Hematopoietic multipotent progenitor cell treated with erythropoietin and hydrocortisone succinate and interleukin-3 and kit ligand, for 15 days (in vitro differentiated cells): ENCODE measurements at places on chromosomes 5 and 9.

- no peak for DNase-seq
These were observed 29.6 kb upstream of the PITX1 start for GRCh38 chr5:135063511-135064234.

DNA sequence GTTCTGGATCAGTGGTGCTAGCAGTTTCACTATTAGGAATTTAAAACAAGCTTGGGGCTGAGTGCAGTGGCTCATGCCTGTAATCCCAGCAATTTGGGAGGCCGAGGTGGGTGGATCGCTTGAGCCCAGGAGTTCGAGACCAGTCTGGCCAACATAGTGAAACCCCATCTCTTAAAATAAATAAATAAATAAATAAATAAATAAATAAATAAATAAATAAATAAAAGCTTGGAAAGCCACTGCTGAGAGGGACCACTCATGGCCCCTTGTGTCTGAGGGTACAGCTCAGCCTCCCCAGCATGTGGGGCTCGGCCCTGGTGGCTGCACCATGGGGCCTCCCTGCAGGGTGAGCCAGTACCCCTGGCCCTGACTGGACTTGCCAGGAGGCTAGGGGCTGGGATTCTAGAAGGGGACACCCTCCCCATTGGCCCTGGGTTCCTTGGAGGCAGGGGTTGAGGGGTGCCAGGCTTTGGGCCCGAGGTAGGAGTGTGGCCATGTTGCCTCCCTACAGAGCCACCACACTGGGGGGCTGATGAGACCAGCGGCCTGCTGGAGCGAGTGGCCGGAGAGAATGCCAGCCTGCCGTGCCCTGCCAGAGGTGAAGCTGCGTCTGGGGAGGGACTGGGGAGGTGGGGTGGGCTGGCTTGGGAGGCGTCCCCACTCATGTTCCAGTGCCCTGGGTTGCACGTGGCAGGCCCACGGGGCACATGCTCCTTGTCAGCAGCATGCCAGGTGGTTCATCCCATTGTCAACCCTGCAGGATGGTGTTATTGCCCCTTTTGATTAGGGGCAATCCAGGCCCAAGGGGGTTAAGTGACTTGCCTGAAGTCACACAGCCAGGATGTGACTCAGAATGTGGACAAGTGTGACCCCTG, 76.5 kb downstream of the HMCN2 start:
- DNase-seq: no peak

GRCh38 chr5:93677359-93677891, 64.0 kb downstream of the POU5F2 start:
- DNase-seq: no peak

DNA sequence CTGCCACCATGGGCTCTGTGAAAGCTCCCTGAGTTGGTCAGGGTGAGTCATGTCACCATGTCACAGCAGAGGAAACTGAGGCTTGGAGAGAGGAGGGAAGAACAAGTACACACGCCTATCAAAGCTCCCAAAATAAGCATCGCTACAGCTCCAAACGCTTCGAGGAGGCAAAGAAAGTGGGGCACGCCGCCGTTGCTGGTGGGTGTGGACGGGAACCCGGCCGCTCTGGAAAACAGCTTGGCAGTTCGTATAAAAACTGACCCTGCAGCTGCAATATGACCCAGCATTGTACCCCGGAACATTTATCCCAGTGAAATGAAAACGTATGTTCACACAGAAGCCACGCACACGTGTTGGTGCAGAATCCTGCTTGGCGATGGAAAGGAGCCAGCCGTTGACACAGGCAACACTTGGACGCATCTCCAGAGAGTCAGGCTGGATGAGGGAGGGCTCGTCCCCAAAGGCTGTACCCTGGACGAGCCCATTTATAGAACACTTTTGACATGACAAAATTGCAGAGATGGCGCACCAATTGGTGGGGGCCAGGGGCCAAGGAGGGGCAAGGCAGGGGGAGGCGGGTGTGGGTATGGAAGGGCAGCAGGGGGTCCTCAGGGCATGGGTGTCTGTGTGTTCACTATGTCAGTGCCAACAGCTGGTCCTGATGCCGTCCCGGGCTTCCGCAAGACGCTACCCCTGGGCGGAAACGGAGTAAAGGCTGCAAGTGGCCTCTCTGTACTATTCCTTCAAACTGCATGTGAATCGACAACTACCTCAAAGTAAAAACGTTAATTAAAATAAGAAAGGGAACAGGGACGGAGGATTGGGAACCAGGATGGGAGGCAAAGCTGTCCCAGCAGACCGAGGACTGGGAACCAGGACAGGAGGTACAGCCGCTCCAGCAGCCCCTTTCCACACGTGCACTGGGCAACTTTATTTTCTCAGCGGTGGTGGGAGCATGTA, 173.0 kb downstream of the OLFM1 start:
- no peak for DNase-seq

- no peak for DNase-seq
These were observed 548.6 kb downstream of the KIF4B start for GRCh38 chr5:155562158-155562557.

DNA sequence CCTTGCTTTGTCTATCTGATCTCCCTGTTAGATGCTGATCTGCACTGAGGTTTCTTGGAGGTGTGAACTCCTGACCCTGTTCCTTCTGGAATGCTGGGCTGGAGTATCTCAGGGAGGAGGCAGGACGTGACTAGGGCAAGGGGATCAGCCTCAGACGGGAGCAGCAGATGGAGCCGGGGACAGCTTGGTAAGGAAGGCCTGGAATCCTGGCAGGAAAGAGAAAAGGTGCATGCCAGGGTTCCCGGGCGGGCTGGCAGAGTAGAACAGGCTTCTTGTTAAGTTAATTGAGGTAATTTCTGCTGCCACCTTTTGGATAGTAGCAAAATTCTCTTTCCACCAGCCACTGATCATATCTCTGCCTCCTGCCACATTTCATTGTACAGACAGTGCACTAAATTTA, 180.9 kb downstream of the ZNF462 start:
- no peak for DNase-seq

GRCh38 chr9:78567693-78568092, 270.8 kb downstream of the PSAT1 start:
- DNase-seq: no peak

DNA sequence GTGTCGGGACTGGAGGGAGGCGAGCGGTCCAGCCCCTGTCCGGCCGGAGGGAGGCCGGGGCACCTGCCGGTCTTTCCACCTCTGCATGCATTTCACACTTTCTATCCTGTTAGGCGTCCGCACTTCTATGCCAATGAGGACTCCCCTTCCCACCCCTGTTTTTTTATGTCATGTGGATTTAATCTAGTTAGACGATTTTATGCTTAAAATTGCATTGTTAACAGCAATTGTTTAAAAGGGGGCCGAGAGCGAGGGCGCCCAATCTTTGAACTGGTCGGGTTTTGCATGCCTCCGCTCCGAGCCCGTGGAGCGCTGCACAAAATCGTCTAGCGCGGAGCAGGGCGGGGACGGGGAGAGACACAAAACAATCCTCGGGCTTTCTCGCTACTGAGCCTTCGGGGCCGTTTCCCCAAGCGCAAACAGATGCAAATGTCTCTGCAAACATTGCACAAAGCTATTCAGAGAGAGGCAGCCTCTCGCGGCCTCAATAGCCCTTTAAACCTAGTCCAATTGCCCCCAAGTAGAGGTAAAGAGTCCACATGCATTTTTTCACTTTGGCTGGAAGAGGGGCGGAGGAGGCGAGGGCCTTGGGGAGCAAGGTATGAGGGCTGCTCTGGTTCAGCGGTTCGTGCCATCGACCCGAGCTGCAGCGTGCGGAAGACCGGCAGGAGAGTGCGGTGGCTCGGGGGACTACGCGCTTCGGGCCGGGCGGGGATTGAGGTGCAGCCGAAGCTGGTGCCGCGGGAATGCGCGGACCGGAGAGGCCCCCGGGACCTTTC, 37.5 kb upstream of the TIFAB start:
- no peak for DNase-seq

- peak; percentile 26 for DNase-seq
These were observed 4.9 kb downstream of the AK6 start for GRCh38 chr5:69364414-69364813.

GRCh38 chr9:33139421-33140228, 27.5 kb downstream of the B4GALT1 start:
- no peak for DNase-seq

DNA sequence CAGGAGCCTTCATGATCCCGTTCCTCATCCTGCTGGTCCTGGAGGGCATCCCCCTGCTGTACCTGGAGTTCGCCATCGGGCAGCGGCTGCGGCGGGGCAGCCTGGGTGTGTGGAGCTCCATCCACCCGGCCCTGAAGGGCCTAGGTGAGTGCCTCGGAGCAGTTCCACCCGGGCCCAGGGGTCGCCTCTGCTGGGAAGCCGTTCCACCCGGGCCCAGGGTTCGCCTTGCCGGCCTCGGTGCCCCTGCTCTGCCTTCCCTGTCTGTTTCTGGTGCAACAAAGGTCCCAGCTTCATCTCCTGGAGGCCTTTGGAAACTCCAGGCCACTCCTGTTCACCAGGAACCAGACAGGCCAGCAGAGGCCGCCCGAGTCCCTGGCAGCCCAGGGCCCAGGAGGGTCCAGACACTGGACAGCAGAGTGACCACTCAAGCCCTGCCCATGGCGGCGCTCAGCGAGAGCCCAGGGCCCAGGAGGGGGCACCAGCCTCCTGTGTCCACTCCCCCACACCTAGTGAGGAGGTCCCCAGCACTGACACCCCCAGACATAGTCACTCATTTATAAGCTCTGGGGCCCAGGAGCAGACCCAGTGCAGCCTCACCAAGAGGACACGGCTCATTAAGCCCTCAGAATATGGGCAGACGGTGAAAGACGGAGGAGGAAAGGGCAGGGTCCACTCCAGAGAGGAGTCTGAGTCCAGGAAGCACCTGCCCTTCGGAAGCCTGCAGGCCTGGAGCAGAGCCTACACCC, 7.5 kb downstream of the SLC6A19 start:
- no peak for DNase-seq

GRCh38 chr5:125814119-125814518, 609.1 kb upstream of the GRAMD2B start:
- DNase-seq: no peak

- DNase-seq: no peak
These were observed 2.9 kb downstream of the TMEM250 start for GRCh38 chr9:136115641-136116359.

- peak; percentile 12 for DNase-seq
These were observed 2.8 kb downstream of the NIPSNAP3A start for GRCh38 chr9:104750185-104750767.

GRCh38 chr5:135304352-135305221, 94.4 kb downstream of the MACROH2A1 start:
- DNase-seq: no peak

DNA sequence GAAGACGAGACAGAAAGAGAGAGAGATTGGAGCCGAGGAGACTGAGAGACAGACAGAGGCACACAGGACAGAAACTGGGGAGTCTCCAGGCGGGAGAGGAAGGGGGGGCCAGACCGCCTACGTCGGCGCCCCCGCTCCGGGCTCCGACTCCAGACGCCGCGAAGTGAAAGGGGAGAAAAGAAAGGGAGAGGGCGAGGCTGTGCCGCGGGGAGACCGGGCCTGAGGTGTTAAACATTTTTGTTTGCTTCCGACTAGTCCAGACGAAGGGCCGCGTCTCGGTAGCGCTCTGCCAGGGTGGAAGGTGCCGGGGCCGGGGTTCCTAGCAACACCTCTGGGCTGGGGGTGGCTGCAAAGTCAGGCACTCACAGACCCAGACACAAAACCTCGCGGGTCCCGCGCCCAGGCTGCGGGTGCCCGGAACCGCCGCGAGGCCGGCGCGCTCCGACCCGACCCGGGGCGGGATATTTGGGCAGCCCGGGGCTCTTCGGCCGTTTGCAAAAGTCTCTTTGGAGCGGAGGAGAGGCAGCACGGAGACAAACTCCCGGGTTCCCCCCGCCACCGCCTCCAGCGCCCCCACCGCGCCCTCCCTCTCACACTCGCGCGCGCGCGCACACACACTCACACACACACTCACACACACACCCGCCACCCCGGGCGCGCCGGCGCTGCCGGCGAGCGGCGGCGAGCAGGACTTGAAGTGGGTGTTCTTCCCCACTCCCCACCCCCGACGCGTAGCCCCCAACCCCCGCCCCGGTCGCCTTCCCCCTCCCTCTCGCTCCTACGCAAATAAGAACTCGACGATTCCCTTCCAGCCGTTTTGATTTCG, 626 bp upstream of the FST start:
- DNase-seq: no peak
